Activated CD4-positive, alpha-beta T cell treated with anti-CD3 and anti-CD28 coated beads for 4 hours (primary cell): ENCODE measurements at places on chromosomes 4 and X.

- no peak for DNase-seq
Observed at GRCh38 chrX:40158036-40158706, 60.4 kb upstream of the BCOR start.

- DNase-seq: no peak
Observed at GRCh38 chr4:117831060-117831683, 203.1 kb upstream of the NDST3 start.

DNA sequence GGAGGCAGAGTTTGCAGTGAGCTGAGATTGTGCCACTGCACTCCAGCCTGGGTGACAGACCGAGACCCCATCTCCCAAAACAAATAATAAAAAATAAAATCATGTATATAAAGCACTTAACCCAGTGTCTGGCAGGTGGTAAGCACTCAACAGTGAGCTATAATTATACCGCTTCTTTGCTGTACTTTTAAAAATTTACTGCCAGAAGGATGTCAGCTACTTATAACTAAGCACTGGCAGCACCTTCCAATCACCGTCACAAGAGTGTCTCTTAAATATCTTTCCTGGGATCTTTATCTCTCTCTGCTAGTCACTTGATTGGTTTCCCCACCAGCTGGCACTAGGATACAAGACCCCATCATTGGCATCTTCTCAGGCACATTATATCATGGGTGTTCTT, 53.9 kb upstream of the DAPP1 start:
- DNase-seq: no peak

DNA sequence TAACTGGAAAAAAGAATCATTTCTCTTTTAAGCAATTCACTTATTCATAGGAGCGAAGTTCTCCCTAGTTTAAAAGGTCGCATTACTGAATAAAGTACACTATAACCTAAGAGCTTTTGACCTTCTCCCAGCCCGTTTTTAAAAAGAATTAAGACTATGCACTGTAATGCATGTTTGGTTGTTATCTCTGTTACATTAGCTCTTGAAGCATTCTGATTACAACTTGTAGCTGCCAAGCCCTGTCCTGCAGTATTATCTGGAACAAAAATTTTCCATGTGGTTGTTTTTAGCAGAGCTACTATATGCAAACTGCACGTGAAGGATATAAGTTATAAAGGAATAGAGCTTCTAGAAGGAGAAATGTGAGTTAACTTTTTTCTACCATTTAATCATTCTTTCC, 8.1 kb downstream of the GAB1 start:
- no peak for DNase-seq

DNA sequence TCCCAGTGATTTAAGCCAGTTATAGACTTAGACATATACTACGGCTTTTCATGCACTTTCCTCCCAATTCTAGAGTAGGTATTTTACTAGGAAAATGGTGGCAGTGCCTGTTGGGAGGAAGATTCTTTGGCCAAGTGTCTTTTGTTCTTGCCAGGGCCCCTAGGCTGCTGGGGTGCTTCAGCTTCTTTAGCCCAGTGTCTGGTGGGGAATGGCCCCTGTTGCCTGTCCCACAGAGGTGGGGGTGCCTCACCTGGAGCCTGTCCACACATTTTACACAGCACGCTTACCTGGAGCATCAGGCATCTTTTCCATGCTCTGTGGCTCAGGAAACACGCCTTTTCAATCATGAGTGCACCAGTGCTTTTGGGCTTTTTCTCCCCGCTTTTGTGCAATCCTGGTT, 33.2 kb upstream of the MSANTD1 start:
- DNase-seq: no peak

DNA sequence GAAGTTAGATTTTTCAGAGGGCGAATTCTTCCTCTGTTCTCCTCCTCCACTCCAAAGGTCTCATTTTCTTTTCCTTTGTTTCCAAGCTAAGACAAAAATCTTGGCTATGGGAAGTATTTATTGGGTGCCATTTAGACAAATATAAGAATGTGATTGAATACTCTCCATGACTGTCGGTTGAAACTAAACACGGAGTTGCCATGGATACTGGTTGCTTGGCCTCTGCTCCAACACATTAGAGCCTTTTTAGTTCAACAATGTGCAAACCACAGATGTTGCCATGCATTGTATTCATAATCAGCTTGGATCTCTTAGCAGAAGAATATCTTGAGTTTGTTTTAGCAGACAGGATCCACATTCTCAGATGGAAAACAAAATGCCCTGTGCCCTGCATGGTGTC, 366.5 kb upstream of the LCORL start:
- no peak for DNase-seq
